Right atrium auricular region (tissue), 2 donors: ENCODE measurements at places on chromosomes 2 and 18. TPM values are rescaled to one million over a fixed set of nuclear protein-coding genes. Genes with fewer than 3 reads are reported as not detected.

- no peak for DNase-seq
- no peak overlapping the region for H3K4me3 ChIP-seq
- no peaks in the 10 kb centered on the region for H3K4me1 ChIP-seq
These were observed 234.3 kb upstream of the CYRIA start for GRCh38 chr2:16899958-16900357.

Gene NPHP1
- 3.1 TPM for total RNA-seq

- no peaks in the 10 kb centered on the region for H3K36me3 ChIP-seq
- no peak for DNase-seq
- no peaks in the 10 kb centered on the region for H3K4me1 ChIP-seq
- no peak overlapping the region for H3K27ac ChIP-seq
- H3K27me3 ChIP-seq: no peaks in the 10 kb centered on the region
These were observed 1.2 kb downstream of the ACMSD start for GRCh38 chr2:134839649-134840048.

- no peak overlapping the region for H3K4me3 ChIP-seq
- H3K36me3 ChIP-seq: no peaks in the 10 kb centered on the region
- DNase-seq: no peak
- no peak overlapping the region for H3K27ac ChIP-seq
- no peaks in the 10 kb centered on the region for H3K27me3 ChIP-seq
These were observed 162.7 kb upstream of the ETAA1 start for GRCh38 chr2:67234440-67234839.

DNA sequence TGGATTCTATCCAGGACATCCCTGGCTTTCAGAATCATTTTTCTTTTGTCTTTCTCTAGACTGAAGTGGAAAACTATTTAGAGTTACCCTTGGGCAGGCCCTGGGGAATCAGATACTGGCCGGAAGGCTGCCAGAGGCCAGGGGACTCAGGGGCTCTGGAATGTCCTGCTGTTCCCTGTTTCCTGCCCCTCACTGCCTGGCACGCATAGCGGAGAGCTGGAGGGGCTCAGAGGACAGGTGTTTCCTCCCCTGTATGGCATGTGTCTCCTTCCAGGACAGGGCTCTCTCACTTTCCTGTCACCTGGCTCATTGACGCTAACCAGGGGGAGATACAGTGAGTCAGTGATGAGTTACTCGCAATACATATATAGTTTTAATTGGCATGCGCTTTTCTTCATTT lies 38.8 kb downstream of the DYSF start:
- no peak for DNase-seq
- no peak overlapping the region for H3K27ac ChIP-seq
- no peaks in the 10 kb centered on the region for H3K36me3 ChIP-seq
- no peaks in the 10 kb centered on the region for H3K27me3 ChIP-seq
- H3K4me3 ChIP-seq: no peak overlapping the region

DNA sequence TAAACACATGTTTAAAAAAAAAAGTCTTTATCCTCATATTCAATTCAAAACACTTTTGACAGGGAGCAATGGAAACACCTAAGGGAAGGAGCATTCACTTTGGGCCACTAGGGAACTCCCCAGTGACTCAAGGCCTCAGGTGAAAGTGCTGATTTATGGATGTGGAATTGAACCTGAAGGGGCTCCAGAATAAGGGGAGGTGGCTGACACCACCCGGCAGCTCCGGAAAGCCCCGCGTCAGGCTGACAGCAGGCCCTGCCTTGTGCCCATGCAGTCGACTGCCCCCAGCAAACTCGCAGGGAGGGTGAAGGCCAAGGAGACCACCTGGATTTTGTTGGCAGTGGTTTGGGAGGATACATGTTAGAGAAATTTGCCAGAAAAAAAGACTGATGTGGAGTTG lies 275.3 kb upstream of the NCKAP5 start:
- H3K4me1 ChIP-seq: no peaks in the 10 kb centered on the region
- DNase-seq: no peak
- no peak overlapping the region for H3K4me3 ChIP-seq

Gene DSG3
- not detected for total RNA-seq
